ENCODE measurements at places on chromosomes 12 and 14.
A peak's percentile ranks its signal among the peaks of the same experiment; 100 is the strongest.

DNA sequence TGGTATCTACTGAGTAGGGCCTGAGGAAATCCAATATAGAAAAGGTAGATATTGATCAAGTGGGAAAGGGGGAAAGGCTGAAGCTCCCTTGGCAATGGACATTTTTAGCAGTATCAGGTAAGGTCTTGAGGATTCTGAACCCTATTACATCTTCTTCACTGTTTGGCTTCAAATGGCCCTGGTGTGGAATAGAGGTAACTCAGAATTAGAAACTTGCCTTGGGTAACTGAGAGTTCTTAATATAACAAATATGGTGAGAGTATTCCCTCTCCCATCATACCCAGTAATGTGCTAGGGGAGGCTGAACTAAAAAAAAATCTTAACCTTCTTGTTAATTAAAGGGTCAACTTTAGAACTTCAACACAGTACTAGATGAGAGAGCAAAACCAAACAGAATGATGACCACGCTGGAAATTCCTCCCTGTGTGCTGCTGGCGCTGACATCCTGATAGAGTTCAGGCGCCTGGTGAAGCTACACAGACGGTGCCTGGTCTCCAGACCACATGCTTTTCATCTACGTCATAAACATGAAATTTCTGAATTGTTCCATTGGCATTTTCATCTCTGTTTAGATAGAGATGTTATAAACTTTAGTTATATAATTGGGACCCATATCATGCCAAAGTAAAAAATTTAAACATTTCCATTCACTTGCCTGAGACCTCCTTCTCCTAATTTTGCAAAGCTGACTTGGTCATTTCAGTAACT is 128.3 kb downstream of the AKAP6 start:
- no peak overlapping the region for H3K4me3 ChIP-seq
- no peaks in the 10 kb centered on the region for H3K36me3 ChIP-seq
- DNase-seq, result no peak
- H3K4me1 ChIP-seq, result no peaks in the 10 kb centered on the region
- no peak overlapping the region for H3K27ac ChIP-seq

DNA sequence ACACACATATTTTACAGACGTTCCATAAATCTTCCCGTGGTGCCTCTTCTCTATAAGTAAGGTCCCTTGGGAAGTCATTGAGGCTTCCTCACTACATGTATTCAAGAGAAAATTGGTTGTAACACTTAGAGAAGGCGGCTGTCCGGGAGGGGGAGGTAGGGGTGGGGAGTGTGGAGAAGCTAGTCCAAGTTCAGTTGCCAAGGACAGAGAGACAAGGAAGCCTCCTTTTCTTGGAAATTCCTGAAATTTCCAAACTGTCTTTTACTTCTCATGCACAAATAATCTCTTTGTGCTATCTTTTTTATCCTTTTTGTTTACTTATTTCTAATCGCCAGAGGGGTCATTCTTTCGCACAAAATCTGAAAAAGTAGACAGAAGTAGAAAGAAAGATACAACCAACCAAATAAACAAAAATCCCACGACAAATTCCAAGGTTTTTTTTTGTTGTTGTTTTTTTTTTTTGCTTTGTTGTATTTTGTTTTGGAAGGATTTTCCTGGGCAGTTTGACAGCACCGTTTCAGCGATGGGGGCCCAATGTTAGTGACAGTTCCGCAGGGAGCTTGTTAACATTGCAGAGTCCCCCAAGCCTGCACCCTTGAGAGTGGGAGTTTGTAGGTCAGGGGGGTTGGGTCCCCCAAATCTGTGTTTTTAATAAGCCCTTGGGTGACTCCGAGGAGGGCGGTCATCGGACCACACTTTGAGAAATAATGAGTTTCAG is 45.2 kb downstream of the MAP1LC3B2 start:
- H3K36me3 ChIP-seq, result no peaks in the 10 kb centered on the region
- H3K27ac ChIP-seq, result no peak overlapping the region
- H3K27me3 ChIP-seq, result peaks cover 45% of the 10 kb centered on the region
- no peak for DNase-seq

- peaks cover 24% of the 10 kb centered on the region for H3K36me3 ChIP-seq
- peak within 1 kb of the TSS; percentile 80 for H3K27ac ChIP-seq
- peak; percentile 88 for DNase-seq
- H3K27me3 ChIP-seq, result peaks cover 9% of the 10 kb centered on the region
- H3K4me3 ChIP-seq, result peak within 1 kb of the TSS; percentile 75
- H3K4me1 ChIP-seq, result peaks cover 17% of the 10 kb centered on the region
Observed at GRCh38 chr14:77760381-77761204, at the start of gene SNW1. Gene SNW1 (minus strand): TSS chr14:77761156. CDS start chr14:77761127, 29 bp downstream.

DNA sequence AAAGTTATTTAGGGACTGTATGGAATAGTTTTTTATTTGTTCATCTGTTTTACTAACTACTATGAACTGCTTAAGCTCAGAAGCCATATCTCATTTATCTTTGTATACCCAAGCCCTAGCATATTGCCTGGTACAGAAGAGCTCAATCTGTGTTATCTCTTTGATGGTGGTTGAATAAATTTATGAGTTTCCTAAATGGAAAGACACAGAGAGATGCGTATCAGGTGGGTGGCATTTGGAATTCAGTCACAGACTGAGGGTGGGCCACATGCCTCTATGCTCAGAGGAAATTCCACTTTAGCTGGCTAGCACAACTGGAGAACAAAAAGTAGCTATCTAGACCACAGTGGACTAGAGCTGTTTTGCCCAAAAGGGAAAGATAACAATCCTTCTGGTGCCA is 145.5 kb downstream of the SLC6A15 start:
- no peaks in the 10 kb centered on the region for H3K36me3 ChIP-seq
- H3K4me3 ChIP-seq, result no peak overlapping the region
- no peak overlapping the region for H3K27ac ChIP-seq
- no peak for DNase-seq
- peaks cover 2% of the 10 kb centered on the region for H3K4me1 ChIP-seq
- H3K27me3 ChIP-seq, result no peaks in the 10 kb centered on the region

DNA sequence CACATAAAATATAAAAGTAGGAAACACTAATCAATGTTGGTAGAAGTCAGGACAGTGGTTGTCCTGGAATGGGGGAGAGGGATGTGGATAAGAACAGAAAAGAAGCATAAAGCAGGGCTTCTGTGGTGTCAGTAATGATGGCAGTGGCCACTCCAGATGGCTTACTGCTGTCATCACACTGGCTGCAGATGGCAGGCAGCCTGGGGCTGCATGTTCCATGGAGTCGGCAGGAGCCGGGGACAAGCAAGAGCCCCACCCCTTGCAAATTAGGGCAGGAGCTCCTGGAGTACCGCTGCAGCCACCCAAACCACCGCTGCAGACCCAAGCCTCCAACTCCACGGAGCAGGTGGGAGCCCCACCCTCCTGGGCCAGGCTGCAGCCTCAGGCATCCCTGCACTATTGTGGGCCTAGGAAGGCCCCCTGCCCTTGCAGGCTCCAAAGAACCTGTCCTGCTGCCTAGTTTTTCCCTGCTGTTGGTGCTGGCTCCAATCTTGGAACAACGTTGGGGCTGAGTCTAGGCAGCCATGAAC is 28.8 kb upstream of the SLC5A8 start:
- no peak for DNase-seq
- no peak overlapping the region for H3K27ac ChIP-seq
- H3K4me3 ChIP-seq, result no peak overlapping the region
- no peaks in the 10 kb centered on the region for H3K4me1 ChIP-seq
- no peaks in the 10 kb centered on the region for H3K36me3 ChIP-seq

DNA sequence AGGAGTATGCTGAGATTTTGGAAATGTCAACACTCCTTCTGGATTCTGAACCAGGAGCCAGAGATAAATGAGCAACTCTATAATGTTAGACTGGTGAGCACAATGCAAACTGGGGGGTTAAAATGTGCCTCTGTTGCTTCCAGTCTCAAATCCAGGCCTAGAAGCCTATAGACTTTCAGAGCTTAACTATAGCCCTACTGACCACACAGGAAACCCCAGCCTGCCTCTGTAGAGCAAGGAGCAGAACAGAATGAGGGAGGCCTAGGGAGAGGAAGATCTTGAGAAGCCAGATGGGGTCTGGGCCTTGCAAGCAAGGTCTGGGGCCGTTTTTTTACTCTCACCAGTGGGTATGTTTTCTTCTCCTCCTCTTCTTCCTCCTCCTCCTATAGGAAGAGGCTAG is 225.4 kb upstream of the KITLG start:
- no peaks in the 10 kb centered on the region for H3K36me3 ChIP-seq
- no peak for DNase-seq
- H3K4me1 ChIP-seq, result peaks cover 22% of the 10 kb centered on the region
- H3K27ac ChIP-seq, result no peak overlapping the region

- H3K4me1 ChIP-seq, result no peaks in the 10 kb centered on the region
- H3K27ac ChIP-seq, result no peak overlapping the region
- H3K36me3 ChIP-seq, result no peaks in the 10 kb centered on the region
Observed at GRCh38 chr14:67911562-67911961, 92.0 kb downstream of the RAD51B start.
